ENCODE measurements at places on chromosomes 11 and 22. TPM values are rescaled to one million over a fixed set of nuclear protein-coding genes. Genes with fewer than 3 reads are reported as not detected.

- H3K4me3 ChIP-seq = no peak overlapping the region
- peaks cover 1% of the 10 kb centered on the region for H3K36me3 ChIP-seq
- H3K27ac ChIP-seq = no peak overlapping the region
Measured at GRCh38 chr11:35337136-35337913, 82.0 kb downstream of the SLC1A2 start.

- no peak overlapping the region for H3K27ac ChIP-seq
- no peak for DNase-seq
- no peaks in the 10 kb centered on the region for H3K4me1 ChIP-seq
- no peaks in the 10 kb centered on the region for H3K36me3 ChIP-seq
- no peak overlapping the region for H3K4me3 ChIP-seq
Measured at GRCh38 chr11:11780858-11781257, 60.9 kb upstream of the USP47 start.

KCNK7 gene
- 0.37 TPM for total RNA-seq

MTCH2 gene
- total RNA-seq = 154 TPM

All from activated naive CD8-positive, alpha-beta T cell treated with anti-CD3 and anti-CD28 coated beads for 36 hours (primary cell).